ENCODE measurements at places on chromosomes 3 and 15.
A peak's percentile ranks its signal among the peaks of the same experiment; 100 is the strongest.

GRCh38 chr3:114427285-114428043 is 133.6 kb downstream of the TIGIT start:
- no peak for DNase-seq

- DNase-seq, result peak; percentile 44
Measured at GRCh38 chr15:96119734-96120133, 210.8 kb upstream of the NR2F2 start.

DNA sequence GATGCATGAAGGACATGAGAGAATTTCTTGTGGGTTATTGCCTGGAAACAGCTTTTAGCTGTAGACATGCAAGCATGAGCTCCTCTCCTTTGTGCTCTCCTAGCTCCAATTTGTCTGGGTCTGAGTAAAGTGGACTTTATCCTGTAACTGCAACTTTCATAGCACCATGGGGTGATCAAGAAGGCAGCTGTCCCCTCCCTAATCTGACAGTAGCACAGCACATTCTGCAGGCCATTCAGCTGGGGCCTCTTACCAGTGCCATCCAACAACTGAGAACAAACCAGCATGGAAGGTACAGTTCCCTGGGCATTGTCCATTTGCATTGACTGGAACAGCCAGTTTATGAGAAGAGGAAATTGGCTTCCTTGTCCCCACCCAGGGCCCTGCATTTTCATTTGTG is 7.7 kb upstream of the RAB27A start:
- no peak for DNase-seq

GRCh38 chr3:110995461-110996231 is 76.0 kb upstream of the NECTIN3 start:
- DNase-seq, result no peak

DNA sequence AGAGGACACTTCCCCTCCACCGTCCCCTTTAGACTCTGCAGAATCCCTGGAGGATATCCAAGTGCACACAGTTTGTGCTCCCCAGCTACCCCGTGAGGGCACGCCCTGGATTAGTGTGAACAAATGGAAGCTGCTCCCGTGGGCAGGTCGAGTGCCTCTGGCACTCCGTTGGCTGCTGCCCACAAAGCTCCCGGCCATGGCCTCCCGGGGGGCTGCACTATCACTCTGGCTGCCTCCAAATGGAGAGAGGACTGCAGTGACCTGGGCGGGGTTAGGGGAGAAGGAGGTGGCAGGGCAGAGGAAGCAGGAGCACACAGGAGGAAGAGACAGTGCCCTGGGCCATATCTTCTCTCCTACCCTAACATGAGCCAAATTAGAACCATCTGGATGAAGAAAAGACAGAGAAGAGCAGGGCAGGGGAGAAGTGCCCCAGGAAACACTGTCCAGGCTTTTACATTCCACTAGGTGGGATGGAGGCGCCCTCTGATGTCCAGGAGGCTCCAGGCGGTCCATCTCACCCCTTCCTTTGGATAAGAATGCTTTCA is 29.4 kb upstream of the ACAD9 start:
- DNase-seq, result no peak

GRCh38 chr15:48966595-48967301 is 3.0 kb upstream of the SHC4 start:
- DNase-seq, result no peak

GRCh38 chr3:196990601-196991007 is 22.0 kb upstream of the PIGZ start:
- no peak for DNase-seq

- no peak for DNase-seq
Measured at GRCh38 chr3:168220556-168220955, 124.8 kb upstream of the GOLIM4 start.

- no peak for DNase-seq
Measured at GRCh38 chr15:57777003-57777402, 70.5 kb downstream of the POLR2M start.

DNA sequence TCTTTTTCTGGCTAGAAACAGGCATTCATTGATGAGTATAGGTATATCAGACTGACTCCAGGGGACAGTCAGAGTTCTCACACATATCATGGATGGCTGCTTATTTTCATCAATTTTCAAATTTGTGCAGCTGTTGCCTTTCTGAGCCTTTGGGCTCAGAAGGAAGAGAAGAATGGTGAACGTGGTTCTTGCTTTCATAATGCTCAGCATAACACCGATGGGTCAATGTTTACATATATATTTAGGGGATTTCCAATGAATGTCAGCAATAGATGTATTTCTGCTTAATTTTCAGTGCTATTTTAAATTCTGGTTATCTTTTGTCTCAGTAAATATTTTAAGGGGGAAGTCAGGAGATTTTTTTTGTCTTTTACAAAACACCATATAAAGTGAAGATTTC is 581.4 kb upstream of the DPPA4 start:
- DNase-seq, result no peak

DNA sequence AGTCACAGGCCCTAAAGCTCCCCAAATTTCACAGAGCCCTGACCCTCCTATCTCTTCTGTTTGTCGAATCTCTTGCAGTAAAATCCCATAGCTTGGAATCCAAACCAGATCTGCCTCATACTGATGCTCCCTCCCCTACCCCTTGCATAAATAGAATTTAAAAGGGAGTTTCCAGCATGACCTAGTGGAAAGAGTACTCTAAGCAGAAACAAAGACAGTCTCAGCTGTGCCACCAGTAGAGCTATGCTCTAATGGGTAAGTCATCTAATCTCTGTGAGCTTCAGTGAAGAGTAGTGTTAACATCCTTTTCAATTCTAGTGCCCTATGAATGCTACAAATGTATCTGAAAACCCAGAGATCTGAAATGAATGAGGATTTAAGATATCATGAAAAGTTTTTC is 4.0 kb upstream of the SLC12A1 start:
- no peak for DNase-seq

DNA sequence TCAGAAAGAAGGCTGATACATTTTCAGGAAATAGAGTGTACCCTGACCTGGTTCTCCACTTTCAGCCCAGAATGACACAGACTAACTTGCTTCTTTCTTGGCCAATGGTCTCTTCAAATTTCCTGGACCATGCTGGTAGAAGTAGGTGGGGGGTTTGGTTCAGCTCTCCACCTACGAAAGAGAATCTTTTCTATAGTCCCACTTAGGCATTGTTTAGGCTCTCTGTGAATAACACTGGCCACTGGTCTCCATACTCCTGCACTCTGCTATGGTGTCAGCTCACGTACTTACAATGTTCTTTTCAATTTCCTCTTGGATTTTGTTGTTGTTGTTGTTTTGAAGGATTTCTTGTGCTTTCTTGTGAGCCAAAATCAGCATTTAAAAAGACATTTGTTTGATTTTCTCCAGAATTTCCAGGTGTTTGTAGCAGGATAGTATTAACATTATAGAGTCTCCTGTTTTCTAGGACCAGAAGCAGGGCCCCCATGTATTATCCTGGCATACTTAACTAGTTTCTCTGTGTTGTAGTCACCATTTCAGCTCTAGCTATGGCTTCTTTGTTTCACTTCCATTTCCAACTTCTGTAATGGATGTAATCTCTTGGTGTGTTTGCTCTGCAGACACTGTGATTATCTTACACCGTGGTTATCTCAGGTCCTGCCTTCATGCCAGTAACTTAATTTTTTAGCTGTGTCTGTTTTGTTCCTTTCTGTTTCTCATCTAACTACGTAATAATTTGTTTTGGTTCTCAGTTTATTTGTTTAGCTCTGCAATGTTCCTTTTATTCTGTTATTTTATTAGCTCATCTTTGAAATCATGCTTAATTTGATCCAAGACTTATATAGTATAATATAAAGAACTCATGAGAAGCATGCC is 61.4 kb downstream of the CHRNA7 start:
- DNase-seq, result no peak

DNA sequence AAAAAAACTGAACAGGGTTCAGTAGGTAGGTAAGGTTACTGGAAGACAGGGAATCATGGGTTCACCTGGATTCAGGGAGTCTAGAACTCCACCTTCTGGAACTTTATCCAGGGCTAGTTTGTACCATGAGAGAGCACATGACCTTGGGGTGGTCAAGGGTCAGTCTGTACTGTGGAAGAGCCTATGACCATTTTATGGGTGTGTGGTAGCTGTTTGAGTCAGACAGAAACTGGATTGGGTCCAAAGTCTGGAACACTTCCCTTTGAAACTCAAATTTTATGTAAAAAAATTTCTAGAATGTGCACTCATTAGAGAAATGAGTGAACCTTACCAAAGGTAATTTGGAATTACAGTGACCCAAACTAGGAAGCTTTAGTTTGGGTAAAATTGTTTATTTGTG is 486.0 kb upstream of the AGTR1 start:
- no peak for DNase-seq

- DNase-seq, result no peak
Measured at GRCh38 chr3:4294616-4295327, 8.4 kb upstream of the SETMAR start.

DNA sequence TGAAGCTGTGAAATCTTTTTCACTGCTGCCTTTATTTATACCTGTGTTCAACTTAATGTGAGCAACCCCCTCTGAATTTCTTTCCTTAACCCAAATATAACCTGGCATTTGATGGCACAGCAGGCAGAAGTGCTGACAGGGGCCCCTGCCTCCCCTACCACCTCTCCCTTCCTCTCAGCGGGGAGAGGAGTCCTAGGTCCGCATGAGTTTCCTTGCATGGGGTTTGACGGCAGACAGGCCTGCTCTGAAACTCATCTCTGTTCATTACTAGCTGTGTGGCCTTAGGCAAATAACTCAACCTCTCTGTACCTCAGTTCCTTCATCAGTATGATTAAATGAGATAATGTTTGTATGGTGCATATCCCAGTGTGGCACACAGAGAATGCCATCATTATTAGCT is 79.7 kb downstream of the SEC22A start:
- no peak for DNase-seq

GRCh38 chr15:76674883-76675282 is 230.3 kb downstream of the SCAPER start:
- DNase-seq, result no peak

DNA sequence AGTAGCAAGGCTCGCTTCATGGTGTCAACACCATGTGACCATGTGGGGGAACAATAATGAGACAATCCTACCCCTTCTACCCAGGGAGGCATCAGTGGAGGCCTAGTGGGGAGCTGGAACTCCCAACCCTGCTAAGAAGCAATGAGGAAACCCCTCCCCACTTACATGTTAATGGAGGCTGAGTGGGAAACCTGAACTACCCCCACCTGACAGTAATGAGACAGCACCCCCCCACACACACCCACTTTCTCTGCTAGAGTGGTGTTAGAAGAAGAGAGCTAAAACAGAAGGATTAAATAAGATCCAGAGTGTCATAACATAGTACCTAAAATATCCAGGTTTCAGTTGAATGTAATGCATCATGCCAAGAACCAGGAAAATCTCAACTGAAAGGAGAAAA is 78.6 kb downstream of the NEO1 start:
- DNase-seq, result no peak

GRCh38 chr15:29636140-29636539 is 186.1 kb downstream of the TJP1 start:
- no peak for DNase-seq

DNA sequence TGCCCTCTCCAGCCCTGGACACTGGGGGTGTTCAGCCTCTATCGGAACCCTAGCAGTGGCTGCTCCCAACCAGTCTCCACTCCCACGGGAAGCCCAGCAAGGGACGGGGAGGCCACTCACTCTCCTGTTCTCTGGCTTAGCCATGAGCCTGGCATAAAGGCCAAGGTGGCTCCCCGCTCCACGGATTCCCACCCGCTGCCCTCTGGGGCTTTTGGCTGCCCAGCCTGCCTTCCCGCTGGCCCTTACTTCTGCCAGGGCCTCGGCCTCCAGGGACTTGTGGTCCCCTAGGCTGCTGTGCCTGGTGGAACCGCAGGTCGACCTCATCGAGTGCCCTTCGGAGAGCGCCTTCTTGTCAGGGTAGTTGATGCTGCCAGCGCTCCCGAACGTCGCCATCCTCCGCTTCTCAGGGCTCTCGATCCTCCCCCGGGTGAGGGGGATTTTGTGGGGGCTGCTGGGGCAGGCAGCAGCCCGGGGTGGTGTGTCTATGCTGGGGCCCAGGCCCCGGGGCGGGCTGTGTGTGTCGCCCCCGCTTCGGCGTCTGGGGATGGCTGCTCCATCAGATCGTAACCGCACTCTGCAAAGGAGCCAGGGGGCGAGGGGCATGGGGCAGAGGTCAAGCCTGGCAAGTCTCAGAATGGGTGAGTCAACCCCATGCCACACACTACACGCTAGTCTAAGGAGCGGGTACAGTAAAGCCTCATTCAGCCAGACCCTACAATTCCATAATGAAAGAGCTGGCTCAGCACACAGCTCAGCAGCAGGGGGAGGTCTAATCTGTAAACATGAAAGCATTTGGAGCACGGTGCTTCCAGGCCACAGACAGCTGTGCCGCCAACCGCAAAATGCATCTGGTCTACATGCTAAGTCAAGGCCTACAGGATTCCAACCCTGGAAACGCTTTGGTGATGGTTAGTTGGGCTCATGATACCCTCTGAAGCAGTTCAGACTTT is 27.3 kb upstream of the RAD18 start:
- DNase-seq, result no peak
